ENCODE measurements at places on chromosomes 3 and 15. TPM values are rescaled to one million over a fixed set of nuclear protein-coding genes. Genes with fewer than 3 reads are reported as not detected.

Gene UPK1B
- 10.7 TPM for total RNA-seq

Gene ZKSCAN7
- total RNA-seq: not detected

Gene GNAT1
- total RNA-seq: not detected

Gene RASGRF1
- total RNA-seq: 0.42 TPM

Gene SLC51B
- total RNA-seq: 10.3 TPM

Gene MOBP
- not detected for total RNA-seq

Gene BFSP2
- not detected for total RNA-seq

Gene CPNE9
- total RNA-seq: not detected

Gene IL5RA
- not detected for total RNA-seq

Gene SOX2
- total RNA-seq: 1.2 TPM

Gene CPA3
- total RNA-seq: not detected

Gene AP3B2
- total RNA-seq: 0.40 TPM

Gene ACKR4
- not detected for total RNA-seq

Gene ZWILCH
- 37.8 TPM for total RNA-seq

Gene BTLA
- not detected for total RNA-seq

Gene NECTIN3
- total RNA-seq: 27.5 TPM

Gene CFAP92
- not detected for total RNA-seq

Gene MYRIP
- total RNA-seq: not detected

Gene DNAH12
- 0.19 TPM for total RNA-seq

Gene ABHD6
- 13.0 TPM for total RNA-seq

Gene PLOD2
- 136 TPM for total RNA-seq

Gene PLAAT1
- total RNA-seq: not detected

Gene ZIC1
- total RNA-seq: not detected

Gene JAGN1
- 68.0 TPM for total RNA-seq

Gene ADAMTS17
- total RNA-seq: 0.06 TPM

Gene ITGB5
- 412 TPM for total RNA-seq

Gene IQCF5
- total RNA-seq: not detected

Gene SENP8
- total RNA-seq: 1.3 TPM

Gene CEMIP
- 2.4 TPM for total RNA-seq

Gene CHRNB4
- total RNA-seq: 0.88 TPM

Gene SNTN
- not detected for total RNA-seq

Gene LTK
- not detected for total RNA-seq

Gene SPSB4
- total RNA-seq: not detected

Gene HHATL
- not detected for total RNA-seq

Gene FRMD5
- total RNA-seq: 4.1 TPM

Gene DLL4
- total RNA-seq: 0.62 TPM

Gene LIPH
- total RNA-seq: 8.1 TPM

Gene GOLGA8N
- 0.96 TPM for total RNA-seq

Gene GOLGA6L7
- not detected for total RNA-seq

Gene SAMD7
- total RNA-seq: not detected

Gene PROS1
- total RNA-seq: 7.6 TPM

All from A549 treated with CpdA at 1 μM for 4 hours (cell line).